ENCODE measurements at places on chromosomes 1 and 21.

- no peak for DNase-seq
These were observed 6.6 kb upstream of the NTPCR start for GRCh38 chr1:232943679-232944252.

DNA sequence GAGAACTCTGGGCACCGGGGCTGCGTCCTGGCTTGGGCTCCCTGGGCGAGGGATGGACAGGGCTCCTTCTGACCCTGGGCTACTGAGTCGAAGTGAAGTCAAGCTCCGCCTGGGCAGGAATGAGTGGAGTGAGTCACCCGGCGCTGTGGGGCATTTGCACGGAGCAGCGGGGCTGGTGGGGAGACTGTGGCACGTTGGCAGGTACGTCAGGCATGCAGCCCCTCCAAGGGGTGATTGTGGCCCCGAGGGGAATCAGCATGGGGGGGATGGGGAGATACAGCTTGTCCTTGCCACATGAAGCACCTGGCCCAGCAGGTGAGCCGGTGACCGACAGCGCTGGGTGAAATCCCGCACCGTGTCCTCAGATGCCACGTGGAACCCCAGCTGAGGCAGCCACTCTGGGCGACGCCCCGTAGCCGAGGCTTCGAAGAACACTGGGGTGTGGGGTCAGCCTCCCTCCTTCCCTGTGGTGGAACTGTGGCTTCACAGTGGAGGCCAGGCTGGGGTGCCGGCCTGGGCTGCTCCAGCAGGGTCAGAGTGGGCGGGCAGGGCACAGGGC lies 62.3 kb downstream of the COL18A1 start:
- no peak for DNase-seq

GRCh38 chr1:48200166-48200900 lies 22.2 kb upstream of the SLC5A9 start:
- no peak for DNase-seq

DNA sequence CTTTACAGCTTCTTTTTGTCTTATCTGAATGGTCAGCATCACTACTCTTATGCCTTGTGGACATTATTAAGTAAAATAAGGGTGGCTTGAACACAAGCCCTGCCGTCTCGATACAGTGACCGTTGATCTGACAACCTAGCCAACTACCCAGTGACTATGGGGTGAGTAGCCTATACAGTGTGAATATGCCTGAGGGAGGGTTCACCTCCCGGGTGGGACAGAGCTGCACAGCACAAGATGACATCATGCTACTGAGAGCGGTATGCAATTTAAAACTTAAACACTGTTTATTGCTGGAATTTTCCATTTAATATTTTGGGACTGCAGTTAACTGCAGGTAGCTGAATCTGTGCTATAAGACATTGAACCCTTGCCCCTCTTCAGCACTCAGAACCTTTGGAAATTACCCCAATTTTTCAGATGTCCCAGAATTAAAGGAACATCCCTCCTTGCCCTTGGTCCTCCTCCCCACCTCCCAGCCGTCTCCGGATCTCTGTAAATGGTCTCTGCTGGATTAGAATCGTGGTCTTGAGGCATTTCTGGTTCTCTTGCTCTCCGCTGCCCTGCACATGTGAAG lies 618.5 kb downstream of the PTPRU start:
- DNase-seq: no peak

Data from effector CD8-positive, alpha-beta T cell (primary cell).